ENCODE measurements at places on chromosomes 2 and 18.

DNA sequence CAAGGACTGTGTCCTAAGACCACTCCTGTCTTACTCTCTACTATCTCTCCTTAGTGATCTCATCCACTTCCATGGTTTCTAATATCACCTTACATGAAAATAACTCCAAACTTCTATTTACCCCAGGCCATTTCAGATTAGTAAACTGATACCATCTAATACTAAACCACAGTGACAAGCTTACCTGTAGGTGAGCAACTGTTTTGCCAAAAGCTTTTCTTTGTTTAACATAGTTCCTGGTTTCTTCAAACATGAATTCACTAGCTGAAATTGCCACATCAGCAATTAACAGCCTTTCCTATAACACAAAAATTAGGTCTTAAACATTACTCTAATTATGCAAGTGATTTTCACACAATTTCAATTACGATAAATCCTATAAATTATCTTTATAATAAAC, 22.1 kb downstream of the ACADL start:
- DNase-seq: no peak

- no peak for DNase-seq
Measured at GRCh38 chr18:55119434-55119833, 160.2 kb upstream of the CCDC68 start.

DNA sequence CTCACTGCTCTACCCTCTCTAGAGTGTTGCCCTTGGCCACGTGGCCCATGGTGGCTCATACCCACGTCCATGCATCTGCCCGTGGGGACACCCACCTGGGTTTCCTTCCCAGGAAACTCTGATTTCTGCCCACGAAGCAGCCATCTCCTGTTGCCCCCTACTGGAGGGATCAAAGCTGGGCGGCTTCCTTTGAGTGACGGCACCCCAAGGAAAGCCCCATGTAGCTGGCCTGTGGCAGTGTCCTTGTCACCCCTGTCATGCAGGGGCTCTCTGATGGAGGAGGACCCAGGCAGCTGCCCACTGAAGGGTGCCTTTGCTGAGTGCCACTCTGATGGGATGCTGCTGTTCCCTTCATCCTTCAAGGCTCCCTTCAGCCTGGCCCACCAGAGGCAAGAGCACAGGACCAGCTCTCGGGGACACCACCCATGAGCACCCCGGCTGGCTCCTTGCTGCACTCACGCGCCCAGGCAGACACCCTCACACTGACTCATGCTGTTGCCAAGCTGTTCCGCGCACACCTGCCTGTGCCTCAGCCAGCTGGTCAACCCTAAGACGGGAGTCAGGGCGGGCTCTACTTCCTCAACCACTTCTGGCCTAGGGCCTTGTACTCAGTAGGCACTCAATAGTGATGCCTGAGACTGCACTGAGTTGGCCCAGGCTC, 101.1 kb downstream of the CTIF start:
- DNase-seq: no peak

- no peak for DNase-seq
Measured at GRCh38 chr2:121664086-121664485, 14.8 kb upstream of the CLASP1 start.

DNA sequence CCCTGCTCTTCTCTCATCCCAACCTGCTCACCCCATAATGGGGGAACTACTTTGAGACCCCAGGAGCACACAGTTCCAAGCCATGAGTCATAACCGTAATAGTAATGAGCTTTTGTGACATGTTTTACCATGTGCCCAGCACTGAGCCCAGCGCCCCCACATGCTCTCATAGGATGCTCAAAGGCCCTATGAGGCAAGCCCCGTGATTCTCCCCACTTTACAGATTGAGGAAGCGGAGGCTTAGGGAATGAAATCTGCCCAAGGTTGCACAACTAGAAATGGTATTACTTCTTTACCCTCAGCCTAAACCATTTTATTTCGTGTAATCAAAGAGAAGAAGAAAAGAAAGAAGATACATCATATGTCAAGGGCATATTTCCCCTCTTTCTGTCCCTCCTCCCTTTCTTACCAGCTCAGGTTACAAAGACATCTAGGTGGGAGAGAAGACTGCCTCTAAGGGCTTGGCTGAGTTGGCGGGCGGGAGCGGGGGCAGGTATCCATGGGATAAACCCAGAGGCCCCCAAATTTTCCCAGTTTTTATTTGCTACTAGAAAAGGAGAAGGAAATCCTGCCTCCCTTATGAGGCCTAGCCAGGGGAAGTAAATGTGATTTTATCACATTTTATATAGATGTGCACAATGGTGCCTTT, 24.2 kb downstream of the BCL11A start:
- no peak for DNase-seq

DNA sequence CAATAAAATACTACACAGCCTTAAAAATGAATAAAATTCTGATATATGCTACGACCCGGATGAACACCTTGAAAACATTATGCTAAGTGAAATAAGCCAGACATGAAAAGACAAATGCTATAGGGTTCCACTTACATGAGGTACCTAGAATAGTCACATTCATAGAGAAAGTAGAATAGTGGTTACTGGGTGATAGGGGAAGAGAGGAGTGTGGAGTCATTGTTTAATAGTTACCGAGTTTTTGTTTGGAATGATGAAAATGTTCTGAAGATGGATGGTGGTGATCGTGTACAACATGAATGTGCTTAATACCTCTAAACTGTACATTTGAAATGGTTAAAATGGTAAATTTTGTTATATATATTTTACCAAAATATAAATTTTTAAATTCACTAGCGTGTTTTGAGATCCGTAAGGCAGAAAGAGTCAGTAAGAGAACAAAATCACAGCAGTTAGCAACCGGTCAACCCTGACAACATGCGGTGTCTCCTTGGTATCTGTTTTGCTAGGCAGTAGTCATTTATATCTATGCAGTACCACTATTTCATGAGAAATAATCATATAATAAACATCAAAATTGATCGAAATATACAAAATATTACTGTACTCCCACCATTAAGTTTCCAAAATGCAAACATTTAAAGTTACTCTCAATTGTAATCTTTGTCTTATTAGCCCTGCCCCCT, 11.1 kb downstream of the SCN9A start:
- DNase-seq: no peak

DNA sequence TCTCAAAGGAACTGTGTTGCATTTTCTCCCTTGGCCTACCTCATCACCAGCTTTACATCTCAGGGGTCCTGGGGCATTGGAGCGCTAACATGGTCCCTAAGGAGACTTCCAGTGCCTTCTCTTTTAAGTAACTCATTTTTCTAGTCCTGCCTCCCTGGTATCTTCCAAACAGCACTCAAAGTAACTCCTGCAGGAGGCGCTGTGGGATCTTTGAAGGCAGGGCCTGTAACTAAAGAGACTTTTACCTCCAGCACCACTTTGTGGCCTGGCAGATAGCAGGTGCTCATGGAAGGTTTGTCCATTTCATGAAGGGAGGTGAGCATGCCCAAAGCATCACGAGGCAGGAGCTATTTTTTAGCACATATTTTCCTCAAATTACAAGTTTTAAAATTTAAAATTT, 411.0 kb upstream of the GYPC start:
- no peak for DNase-seq

- DNase-seq: no peak
Measured at GRCh38 chr2:133252780-133253355, 315.4 kb downstream of the NCKAP5 start.

DNA sequence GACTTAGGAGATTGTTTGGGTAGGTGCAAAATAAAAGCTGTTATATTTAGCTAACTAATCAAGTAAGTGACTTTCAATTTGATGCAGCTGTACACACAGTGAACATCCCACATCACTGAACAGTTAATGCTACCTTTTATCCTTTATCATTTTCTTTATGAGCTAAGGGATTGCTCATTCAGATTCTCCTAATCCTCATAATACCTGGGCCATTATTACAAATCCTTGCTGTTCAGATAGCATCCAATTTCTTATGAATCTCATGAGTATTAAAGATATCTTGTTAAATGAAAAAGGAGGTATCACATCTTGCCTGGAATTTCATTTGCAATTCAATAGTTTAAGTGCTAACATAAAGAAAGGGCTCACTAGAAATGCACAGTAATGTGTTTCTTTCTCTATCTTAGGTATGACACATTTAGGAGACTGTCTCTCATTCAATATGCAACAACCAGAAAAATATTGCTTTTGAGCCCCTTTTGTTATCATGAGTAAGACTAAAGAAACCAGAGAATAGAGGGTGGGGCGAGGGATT, 918.5 kb downstream of the CBLN2 start:
- no peak for DNase-seq

DNA sequence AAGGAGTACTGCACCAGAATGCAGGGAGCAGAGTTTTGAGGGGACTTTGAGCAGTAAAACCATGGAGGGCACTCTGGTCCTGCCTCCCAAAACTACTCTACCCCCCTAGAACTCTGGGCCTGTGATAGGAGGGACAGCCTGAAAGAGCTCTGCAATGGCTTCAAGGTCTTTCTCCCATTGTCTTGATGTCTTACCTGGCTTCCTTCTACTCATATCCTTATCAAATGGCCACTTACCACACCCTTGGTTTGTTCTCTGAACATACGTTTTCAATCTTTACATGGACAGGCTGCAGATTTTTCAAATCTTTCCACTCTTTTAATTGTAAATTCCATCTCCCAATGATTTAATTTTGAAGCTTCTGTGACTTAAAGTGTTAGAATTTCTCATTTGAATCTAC, 27.7 kb downstream of the RELCH start:
- DNase-seq: no peak

DNA sequence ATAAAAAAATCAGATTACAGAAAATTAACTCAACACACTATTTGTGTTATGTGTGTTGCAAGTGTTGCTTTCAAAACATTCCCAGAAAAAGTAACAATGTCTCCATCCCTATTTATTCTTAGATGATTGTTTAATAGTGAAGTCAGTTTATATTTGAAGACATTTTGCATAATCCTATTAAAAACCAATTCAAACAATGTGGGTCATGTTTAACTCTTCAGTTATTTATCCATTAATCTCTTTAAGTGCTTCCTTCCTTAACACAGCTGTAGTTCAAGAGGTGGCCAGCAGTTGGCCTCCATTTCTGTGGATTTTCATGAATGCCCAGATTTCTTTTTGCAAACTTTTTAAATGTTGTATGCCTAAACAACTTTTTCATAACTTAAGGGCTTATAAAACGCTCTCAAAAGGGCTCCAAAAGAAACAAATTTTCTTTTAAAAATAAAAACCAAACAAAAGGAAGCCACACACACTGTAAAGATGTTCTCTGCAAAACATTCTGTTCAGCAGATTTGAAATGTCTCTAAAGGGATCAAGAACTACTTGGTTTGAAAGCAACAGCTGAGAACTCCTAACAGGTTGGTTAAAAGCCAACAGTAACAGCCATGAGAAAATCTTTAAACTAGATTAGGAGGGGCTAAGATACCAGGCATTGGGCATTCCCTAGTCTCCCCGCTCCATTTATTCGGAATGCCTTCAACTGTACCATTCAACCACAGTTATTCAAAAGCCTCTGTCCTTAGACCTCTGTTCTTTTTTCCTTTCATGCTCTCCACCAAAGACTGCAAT, 71.5 kb downstream of the THADA start:
- DNase-seq: no peak

DNA sequence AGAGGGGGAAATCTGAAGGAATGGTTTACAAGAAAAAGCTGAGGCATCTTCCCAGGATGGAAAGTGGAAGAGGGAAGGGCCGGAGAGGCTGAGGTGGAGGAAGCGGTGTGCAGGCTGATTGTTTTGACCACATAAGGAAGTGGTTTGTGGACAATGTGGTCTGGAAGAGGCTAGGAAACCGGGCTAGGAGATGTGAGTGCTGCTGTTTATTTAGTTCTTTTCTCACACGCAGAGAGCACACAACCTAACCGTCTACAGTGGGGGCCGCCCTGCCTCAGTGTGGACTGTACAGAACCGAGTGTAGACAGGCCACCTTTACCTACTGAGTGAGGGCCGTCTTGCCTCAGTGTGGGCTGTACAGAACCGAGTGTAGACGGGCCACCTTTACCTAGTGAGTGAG, 251.7 kb upstream of the PXDN start:
- DNase-seq: peak; percentile 40

DNA sequence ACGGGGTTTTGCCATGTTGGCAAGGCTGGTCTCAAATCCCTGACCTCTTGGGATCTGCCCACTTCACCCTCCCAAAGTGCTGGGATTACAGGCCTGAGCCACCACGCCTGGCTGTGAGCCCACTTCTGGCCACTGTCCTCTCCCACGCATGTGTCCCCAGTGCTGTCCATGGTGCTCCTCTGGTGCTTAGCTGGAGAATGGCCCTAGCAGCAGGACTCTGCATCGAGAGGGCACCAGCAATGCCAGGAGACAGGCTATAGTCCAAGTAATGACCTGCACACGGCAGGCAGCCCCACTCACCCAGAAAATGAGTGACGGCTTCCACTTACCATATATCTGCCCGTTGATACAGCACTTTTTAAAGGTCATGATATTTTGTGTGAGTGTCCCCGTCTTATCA, 66.3 kb upstream of the NARS1 start:
- DNase-seq: no peak

DNA sequence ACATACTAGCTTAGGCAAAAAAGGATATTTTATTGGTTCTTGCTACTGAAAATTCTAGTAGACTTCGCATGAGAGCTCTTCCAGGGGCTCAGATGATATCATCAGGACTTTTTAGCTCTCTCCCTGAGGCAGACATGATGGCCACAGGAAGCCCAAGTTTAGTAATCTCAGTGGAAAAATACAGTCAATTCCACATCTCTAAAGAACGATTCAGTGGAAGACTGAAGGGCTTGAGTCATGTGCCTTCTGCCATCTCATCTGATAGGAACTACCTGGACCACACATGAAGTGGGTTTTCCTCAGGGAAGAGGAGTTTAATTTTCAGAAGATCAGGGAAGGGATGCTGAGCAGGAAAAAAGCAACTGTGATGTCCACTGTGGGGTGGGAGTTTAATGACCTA, 117.3 kb downstream of the TTC27 start:
- no peak for DNase-seq

GRCh38 chr2:85784474-85784986, 30.7 kb downstream of the ATOH8 start:
- DNase-seq: no peak

- no peak for DNase-seq
Measured at GRCh38 chr18:44309185-44309584, 371.5 kb upstream of the SETBP1 start.

DNA sequence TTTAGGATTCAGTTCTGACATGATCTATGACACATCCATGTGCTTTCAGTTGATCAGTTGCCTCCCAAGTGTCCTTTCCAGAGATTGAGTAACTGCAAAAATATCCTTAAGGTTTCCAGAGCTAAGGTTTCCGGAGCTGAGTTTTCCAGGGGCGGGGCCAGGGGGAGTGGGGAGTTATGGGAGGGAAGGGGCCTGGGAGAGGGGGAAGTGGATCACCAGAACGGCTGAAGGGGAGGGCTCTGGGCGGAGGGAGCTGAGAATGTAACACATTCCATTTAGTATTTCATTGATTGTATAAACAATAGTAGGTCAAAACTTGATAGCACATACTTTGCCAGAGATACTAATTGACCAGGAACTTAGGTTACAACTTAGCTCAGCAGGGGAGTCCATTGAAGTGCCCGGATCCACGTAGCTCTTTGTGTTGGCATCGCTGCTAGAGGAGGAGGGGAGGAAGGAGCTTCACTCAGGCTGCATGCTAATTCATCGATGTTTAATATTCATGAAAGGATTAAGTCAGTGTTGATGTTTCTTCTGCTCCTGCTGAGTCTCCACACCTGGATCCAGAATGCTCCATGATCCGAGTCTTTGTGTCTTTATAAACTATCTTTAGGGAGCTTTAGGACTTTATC, 289.8 kb downstream of the ALPK2 start:
- DNase-seq: no peak

- no peak for DNase-seq
Measured at GRCh38 chr2:190875891-190876290, 4.7 kb upstream of the GLS start.
